ENCODE measurements at places on chromosomes 1 and 21. TPM values are rescaled to one million over a fixed set of nuclear protein-coding genes. Genes with fewer than 3 reads are reported as not detected.

Gene SPRR2B
- not detected for total RNA-seq

Gene USH2A
- 0.23 TPM for total RNA-seq

Gene KRTAP12-2
- total RNA-seq = not detected

Gene MSH4
- 0.55 TPM for total RNA-seq

- no peak for DNase-seq
Observed at GRCh38 chr21:33279330-33279820, 13.2 kb downstream of the IL10RB start.

GRCh38 chr1:37831809-37832208 lies 23.8 kb upstream of the YRDC start:
- DNase-seq = no peak

- DNase-seq = peak; percentile 40
Observed at GRCh38 chr1:29475326-29475725, 239.0 kb downstream of the PTPRU start.

- no peak for DNase-seq
Observed at GRCh38 chr1:113744114-113744513, 15.2 kb downstream of the PHTF1 start.

- no peak for DNase-seq
Observed at GRCh38 chr1:15195420-15196052, 42.0 kb downstream of the TMEM51 start.

- DNase-seq = no peak
Observed at GRCh38 chr1:55143684-55144083, 71.5 kb downstream of the USP24 start.

DNA sequence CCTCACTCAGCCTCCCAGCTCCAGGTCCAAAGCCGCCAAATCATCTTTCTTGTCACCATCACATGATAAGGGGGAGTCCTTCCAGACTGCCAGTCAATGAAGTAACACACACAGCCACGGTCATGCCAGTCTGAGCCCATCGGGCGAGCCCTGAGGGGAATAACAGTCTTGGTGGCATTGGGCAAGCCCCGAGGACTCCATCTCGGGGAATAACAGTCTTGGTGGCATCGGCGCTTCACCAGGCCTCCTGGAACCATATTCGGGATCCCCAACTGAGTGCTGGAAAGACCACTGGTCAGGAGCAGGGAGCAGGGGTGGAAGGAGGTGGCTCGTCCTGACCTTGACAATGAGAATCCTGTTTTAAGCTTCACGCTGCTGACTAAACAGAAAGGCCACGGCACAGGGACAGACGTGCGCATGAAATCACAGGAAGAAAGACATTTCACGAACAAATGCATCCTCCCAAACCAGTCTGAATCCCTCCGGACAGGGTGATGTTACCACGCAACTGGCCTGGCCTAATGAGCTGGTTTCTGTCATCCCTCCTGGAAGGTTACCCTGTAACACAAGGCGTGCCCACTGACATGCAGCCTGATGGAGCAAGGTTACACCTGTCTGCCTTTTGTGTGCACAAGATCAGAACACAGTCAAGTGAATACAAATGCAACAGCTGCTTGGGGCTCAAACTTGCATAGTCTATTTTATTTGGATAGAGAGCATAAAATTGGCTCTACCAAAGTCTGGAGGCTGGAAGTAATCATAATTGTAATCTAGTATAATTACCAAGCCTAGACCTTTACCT lies 517.4 kb downstream of the KIF26B start:
- no peak for DNase-seq

DNA sequence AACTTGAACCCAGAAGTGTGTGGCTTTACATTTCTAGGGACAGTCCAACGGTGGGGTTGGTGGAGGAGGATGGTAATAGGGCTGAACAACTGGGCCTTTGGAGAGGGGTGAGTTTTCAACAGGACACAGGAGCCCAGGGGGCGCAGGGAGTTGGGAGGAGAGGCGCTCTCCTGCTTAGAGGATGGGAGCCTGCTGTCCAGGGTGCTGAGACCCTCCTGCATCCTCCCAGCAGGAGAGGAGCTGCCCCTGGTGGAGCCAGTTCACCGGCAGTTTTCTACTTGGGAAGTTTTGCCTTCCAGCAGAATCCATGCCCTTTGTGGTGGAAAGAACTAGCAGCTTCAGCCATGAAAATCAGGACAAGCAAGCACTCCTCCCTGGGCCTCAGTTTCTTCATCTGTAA lies 8.6 kb downstream of the KCNC4 start:
- no peak for DNase-seq

DNA sequence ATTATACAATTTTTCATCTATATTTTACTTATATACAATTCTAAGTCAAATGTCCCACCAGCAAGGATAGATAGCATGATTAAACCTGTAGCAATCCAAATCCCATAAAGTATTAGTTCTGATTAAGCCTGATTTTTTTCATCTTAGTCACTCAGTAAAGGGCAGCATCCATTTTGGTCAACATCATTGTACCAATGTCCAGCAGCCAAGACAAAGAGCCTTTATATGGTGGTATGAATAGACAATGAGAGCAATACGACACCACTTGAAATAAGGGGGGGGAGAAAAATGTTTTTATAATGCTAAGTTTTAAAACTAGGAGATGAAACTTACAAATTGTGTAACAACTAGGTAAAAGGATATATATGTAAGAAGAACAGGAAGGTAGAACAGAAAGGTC lies 7.4 kb downstream of the ZNF644 start:
- DNase-seq = no peak

DNA sequence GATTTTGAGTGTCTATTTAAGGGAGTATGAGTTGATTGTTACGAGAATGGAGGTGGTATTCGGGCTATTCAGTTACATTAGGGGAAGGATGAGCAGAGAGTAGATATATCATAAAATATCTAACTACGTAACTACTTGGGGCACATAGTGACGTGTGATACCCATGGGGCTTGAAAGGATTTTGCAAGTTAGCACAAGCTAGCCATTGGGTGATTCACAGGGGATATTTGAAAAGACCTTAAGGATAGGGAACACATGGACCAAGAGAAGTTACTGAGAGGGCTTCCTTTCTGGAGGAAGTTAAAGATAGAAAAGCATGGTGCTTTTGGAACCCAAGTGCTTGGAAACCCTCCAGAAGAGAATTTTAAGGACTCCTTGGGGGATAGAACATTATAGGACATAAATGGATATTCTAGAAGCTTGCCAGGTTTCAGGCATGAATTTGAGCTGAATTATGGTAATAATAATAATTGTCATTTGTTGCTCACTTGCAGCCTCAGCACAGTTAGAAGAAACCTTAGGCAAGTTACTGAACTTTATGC lies 5.4 kb downstream of the DISP1 start:
- DNase-seq = no peak

DNA sequence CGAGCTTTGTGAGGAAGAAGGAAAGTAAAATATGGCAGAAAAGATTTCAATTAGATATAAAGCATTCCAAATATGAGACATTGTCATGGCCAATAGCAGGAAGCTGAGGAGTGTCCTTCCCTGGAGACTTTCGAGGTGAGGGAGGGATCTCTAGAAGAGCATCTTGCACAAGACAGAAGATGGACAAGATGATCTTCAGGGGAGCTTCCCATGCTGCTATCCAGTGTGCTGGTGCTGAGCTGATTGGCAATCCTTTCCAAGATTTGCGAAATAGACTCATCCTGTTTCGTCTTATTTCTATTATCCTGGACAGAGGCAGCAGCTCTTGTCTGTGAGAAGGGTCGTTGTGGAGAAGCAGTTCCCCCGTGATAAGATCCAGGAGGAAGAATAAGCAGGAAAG lies 342.0 kb upstream of the CAMK1G start:
- DNase-seq = no peak

GRCh38 chr1:183922197-183922596 lies 115.3 kb downstream of the COLGALT2 start:
- no peak for DNase-seq

- no peak for DNase-seq
Observed at GRCh38 chr1:111888740-111889376, 100.6 kb downstream of the KCND3 start.

GRCh38 chr1:151325646-151326429 lies 1.4 kb downstream of the PI4KB start:
- no peak for DNase-seq

DNA sequence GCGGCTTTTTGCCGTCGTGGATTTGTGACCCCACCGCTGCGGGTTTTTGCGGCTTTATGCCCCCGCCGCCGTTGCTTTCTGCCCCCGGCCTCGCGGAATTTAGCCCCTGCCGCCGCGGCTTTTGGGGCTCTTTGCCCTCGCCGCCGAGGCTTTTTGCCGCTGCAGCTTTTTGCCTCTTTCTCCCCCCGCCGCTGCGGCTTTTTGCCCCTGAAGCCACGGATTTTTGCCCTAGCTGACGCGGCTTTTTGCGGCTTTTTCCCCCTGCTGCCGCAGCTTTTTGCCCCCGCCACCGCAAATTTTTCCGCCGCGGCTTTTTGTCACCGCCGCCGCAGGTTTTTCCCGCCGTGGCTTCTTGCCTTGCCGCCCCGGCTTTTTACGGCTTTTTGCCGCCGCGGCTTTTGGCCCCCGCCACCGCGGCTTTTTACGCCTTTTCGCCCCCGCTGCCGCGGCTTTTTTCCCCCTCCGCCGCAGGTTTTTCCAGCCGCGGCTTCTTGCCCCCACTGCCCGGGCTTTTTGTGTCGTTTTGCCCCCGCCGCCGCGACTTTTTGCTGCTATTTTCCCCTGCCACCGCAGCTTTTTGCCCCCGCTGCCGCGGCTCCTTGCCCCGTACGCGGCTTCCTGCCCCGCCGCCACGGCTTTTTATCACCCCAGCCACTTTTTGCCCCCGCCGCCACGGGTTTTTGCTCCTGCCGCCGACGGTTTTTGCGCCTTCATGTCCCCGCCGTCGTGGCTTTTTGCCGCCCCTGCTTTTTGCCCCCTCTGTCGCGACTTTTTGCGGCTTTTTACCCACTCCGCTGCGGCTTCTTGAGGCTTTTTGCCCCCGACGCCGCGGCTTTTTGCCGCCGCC lies 3933.6 kb downstream of the SRGAP2C start:
- DNase-seq = no peak

DNA sequence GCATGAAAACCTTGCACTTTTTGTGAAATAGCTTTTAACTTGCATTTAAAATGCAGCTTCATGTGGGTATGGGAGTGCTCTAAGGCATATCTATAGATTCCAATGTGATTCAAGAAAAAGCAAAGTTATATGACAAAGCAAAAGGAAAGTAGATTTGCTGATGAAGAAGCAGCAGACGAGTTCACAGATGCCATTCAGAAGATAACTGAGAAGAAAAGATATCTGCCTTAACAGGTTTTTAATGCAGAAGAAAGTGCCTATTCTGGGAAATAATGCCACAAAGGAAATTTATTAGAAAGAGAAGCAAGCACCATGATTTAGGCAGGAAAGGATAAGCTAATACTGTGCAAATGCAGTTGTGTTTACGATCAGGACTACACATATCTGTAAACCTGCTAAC lies 68.1 kb downstream of the PHTF1 start:
- no peak for DNase-seq

DNA sequence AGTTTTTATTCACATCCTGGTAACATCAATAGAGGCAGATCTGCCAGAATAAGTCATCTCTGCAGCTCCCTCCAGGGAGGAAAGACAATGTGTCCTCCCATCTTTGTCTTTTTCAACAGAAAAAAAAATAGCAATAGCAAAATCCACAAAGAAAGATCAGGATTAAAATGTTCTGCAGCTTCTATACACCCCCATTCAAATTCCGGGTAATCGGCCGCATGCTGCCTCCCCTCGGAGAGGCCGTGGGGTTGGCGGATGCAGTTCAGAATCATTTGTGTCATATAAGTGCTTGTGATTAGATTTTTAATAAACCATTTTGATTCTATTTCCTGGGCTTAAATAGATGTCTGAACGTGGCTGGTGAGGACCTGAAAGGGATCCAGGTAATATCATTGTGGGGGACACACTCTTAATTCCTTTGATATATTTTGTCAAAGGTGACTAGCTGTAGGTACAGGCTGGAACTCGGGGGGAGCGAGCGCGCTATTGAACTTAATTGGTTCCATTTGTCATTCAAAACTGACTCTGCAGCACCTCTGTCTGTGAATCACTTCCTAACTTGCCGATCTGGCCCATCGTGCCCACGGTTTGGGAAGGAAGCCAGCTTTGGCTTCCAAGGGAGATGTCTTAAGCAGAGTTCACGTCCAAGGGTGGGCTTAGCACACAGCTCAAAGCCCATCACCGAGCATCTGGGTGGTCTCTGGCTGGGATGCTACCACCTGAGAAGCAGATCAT lies 85.6 kb upstream of the ARHGEF16 start:
- no peak for DNase-seq

GRCh38 chr1:164771619-164772361 lies 212.8 kb downstream of the PBX1 start:
- DNase-seq = peak; percentile 67

GRCh38 chr1:45266151-45266801 lies 59.9 kb upstream of the ZSWIM5 start:
- no peak for DNase-seq

DNA sequence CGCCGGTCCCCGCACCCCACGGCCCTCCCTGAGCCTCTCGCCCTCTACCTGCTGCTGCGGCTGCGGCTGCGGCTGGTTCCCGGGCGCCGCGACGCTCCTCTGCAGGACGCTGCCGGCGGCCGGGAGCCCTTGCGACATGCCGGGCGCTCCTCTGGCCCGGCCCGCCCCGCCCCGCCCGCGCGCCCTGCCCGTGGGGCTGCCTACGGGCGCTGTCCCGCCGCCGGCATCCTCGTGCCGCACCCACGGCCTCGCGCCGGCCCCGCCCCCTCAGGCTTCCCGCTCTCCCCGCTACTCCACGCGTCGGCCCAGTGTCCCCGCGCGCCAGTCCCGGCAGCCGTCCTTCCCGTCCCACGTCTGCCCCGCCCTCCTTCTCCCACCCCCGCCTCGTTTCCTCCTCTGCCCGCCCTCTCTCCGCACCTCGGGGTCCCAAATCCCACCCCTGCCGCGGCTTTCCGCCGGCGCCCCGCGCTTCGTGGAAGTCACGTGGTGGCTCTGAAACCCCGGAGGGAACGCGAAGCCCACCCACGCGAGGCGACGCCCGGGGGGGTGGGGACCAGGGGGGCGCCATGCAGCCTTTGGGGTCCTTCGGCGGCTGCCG lies at the start of gene BATF3:
Gene BATF3 (minus strand): TSS at position 216 of the 598 bp plus-strand sequence. CDS start 78 bp downstream, at position 138.
- peak; percentile 51 for DNase-seq

GRCh38 chr1:159554696-159555095 lies 18.9 kb upstream of the OR10J5 start:
- no peak for DNase-seq

DNA sequence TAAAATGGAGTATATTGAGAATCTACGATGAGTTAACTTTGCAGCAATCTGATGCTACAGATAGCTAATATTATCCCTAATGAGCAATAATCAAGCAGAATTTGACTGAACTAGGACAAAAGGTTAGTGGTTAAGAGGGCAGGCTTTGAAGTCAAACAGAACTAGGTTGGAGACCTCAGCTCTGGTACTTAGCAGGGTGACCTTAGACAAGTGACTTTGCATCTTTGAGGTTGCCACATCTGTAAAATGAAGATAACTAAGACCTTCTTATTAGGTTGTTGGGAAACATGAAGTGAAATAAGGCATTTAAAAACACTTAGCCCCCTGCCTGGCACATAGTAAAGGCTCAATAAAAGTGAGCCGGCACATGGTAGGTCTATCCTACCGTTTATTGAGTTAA lies 4.3 kb upstream of the FUCA1 start:
- DNase-seq = no peak

- no peak for DNase-seq
Observed at GRCh38 chr21:45764792-45765191, 121.3 kb downstream of the PCBP3 start.

Measured in ureter (tissue), 1 donor.